HS-5 (cell line): ENCODE measurements at places on chromosomes 16 and 17.

DNA sequence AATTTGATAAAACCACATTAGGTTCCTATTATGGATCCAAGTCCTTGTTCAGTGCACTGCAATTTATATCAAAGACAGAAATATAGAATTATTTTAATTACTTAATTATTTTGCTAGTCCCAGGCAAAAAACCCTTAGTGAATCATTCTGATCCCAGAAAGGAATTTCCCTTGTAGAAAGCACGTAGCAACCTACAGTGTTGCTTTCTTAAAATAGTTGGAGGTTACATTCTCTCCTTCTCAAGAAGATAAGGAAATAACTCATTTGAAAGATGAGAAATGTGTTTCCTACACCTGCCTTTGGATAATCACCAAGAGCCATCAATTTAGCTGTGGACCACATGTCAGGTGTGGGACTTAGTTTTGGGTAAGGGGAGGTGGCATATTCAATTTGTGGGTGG is 434.9 kb downstream of the SHISA9 start:
- no peak for DNase-seq

DNA sequence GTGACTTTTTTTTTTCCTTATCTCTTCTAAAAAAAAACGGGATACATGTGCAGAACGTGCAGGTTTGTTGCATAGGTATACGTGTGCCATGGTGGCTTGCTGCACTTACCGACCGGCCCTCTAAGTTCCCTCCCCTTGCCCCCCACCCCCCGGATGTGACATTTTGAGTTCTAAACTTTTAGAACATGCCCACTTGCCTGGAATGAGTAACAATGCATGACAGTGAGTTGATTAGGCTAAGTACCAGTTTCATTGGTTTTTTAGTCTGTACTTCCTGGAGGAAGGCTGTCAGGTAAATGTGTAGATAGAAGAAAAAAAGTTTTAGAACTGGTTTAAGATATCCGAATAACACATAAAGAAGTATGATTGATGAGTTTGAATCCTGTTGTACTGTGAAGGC is 4.0 kb downstream of the BPTF start:
- DNase-seq, result no peak

GRCh38 chr16:78704416-78704815 is 605.0 kb downstream of the WWOX start:
- DNase-seq, result no peak

DNA sequence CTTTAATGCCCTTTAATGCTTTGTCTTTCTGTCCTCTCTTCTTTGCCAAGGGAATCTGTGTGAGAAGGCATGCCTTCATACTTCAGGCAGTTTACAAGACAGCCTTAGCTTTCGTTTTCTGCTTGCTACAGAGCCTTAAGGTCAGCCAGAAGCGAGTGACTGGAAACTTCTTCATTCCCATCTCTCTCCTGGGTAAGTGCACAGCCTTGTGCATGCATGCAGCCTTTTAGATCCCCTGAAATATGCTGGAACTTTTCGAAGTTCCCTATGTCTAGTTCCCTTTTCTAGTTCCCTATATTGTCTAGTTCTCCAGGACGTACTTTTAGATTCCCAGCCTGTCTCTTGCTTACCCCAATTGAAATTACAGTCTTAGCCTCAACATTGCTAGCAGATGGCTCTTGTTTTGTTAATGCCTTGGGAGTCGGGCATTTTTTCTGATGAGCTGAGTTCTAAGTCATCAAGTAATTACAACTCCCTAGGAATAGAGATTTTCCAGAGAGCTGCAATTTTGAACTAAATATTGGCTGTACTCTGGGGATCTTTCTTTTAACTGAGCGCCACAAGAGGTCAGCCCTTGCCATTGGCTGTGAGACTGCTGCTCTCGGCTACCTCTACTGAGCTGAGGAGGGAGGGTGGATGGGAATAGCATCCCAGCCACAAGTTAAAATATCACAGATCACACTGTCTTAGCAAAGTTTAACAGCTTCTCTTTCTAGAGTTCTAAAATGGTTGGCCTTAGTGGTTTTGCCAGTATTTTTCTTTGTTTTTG is 22.7 kb upstream of the PPM1D start:
- no peak for DNase-seq

DNA sequence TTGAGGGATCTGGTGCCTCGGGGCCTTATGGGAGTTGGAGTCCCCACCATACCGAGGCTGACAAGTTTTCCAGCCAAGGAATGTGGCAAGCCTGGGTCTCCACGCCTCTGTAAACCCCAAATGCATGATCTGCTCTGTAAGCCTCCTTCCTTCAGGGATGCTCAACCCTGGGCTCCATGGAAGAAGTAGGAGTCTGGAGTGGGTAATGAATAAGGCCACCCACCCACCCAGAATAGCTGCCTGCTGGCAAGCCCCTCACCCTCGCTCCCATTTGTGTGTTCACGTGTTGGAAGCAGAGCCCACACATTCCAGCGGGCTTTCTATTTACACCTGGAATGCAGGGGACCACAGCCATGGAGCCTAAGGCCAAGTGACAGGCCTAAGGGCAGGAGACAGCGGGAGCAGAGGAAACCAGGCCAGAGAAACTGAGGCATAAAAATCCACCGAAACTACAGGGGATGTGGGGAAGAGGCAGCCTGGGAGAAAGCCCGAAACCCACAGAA is 4.4 kb downstream of the DLG4 start:
- no peak for DNase-seq
